ENCODE measurements at places on chromosomes 16 and 17.

GRCh38 chr16:30186782-30187555 lies 3.6 kb downstream of the CORO1A start:
- DNase-seq = peak; percentile 74

DNA sequence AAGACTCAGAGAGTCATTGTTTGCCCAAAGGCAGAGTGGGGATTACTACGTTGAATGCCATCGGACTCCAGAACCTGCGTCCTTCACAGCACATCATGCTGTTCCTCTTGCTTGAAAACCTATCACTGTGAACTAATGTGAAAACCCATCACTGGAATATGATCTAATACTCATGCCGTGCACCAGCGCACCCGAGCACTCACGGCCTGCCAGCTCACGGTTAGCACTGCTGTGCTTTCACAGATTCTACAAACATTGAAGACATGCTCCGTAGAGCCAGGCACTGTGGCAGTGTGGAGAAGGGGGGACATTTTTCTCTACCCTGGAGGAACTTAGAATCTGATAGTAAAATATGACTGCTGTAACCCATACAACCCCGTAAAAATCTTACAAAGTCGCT lies 350.4 kb downstream of the C16orf95 start:
- DNase-seq = no peak

DNA sequence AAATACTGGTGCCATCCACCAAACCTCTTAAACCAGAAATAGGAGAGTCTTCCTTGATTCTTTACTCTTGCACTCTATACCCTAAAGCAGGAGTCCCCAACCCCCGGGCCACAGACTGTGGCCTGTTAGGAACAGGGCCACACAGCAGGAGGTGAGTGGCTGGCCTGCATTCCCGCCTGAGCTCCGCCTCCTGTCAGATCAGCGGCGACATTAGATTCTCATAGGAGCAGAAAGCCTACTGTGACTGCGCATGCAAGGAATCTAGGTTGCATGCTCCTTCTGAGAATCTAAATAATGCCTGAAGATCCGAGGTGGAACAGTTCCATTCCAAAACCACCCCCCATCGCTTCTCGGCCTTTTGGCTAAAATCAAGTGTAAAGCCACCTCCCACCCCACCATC lies 30.3 kb upstream of the SRCIN1 start:
- DNase-seq = no peak

DNA sequence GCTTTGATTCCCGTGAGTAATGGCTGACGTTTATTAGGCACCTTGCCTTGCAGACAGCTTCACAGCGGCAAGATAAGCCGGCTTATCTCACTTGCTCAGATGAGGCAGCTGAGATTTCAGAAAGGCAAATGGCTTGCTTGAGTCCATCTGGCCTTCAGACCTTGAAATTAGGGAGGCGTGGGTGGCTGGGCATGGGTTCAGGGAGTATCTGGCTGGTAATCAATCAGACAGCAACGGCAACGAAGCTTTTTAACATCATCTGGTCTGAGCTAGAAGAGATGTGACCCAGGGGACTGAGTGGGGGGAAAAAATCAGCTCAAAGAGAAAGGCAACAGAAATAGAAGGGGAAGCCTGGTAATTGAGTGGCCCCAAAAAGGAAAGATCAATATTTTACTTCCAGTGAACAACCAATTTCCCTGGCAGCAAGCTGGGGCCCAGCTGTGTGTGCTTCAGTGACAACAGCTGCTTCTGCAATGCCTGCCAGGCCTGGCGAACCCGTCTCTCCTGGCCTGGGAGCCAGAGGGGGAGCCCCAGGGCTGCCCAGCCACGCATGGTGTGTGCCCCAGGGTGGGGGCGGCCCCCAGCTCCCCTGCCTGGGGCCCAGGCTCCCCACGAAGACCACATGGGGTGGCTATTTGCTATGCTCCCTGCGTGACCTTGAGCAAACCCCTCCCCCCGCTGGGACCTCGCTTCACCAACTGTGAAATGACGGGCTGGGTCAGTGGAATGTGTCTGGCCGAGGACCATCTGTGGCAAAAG lies 34.0 kb downstream of the RAB11FIP4 start:
- DNase-seq = peak; percentile 65

DNA sequence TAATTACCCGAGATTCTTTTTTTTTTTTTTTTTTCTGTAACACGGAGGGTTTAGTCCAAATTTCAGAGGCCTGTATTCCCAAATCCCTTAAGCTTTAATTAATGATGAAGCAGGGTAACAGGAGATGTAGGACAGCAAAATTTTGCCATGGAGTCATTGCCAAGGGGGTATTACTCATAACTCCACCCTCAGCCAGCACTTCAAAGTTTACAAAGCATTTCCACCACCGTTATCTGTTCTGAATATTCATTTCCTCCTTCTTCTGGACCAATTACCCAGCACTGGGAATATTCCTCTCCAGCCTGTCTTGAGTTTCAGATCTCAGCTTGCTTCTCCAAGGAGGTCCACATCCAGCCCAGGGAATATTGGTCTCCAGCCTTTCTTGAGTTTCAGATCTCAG lies 747.5 kb upstream of the EEF2KMT start:
- DNase-seq = no peak

DNA sequence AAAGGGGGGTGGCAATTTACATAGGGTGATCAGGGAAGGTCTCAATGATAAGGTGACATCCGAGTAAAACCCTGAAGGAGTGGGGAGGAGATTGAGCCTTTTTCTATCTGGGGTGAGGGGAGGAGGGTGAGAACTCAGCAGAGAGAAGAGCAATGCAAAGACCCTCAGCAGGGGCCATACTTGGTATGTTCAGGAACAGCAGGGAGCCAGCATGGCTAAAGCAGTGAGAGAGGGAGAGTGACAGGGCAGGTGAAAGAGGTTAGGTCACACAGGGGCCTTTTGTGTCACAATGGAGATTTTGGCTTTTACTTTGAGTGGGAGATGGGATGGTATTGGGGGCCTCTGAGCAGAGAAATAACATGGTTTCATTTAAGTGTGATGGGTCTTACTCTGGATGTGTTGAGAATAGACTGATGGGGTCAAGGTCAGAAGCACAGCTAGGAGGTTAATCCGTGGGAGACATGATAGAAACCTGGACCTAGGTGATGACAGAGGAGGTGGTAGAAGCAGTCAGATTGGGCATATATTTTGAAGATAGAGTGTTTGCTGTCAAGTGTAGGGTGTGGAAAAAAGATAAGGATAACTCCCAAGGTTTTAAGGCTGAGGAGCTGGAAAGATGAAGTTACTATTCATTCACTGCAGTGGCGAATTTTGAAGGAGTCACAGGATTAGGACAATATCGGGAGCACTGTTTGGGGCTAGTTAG lies 6.2 kb downstream of the SP2 start:
- DNase-seq = no peak

DNA sequence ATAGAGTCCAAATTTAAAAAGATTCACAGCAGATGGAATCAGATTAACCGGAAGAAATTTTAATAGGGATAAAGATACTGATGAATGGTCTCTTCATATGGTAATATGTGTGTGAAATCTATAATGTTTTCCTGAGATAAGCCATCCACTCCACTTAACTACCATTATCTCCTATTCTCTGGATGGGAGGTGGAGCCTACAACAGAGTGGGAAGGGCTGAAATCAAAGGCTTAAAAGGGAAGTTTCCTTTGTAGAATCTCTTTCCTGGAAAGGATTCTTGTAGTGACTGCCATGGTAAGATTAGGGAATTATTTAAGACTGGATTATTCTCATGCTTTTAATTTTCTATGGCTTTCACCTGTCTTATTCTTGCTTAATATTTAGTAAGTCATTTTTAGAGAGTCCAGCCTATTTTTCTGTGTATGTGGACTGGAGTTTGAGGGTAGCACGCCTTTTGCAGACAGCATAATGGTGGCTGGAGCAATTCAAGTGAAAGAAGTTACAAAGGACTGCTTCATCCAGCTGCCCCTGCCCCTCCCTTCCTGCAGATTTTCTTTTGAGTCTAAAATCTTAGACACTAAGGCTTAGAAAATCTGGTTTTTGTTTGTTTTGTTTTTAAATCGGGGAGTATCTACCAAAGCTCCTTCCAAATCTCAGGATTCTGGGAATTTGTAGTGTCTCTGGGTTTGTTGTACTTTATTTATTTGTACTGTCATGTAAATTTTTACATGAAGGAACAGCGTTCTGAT lies 26.5 kb downstream of the KAT7 start:
- no peak for DNase-seq

GRCh38 chr17:81738801-81739393 lies 26.8 kb downstream of the SLC25A10 start:
- DNase-seq = no peak

GRCh38 chr16:19068237-19068815 lies 912 bp downstream of the COQ7 start:
- DNase-seq = no peak

DNA sequence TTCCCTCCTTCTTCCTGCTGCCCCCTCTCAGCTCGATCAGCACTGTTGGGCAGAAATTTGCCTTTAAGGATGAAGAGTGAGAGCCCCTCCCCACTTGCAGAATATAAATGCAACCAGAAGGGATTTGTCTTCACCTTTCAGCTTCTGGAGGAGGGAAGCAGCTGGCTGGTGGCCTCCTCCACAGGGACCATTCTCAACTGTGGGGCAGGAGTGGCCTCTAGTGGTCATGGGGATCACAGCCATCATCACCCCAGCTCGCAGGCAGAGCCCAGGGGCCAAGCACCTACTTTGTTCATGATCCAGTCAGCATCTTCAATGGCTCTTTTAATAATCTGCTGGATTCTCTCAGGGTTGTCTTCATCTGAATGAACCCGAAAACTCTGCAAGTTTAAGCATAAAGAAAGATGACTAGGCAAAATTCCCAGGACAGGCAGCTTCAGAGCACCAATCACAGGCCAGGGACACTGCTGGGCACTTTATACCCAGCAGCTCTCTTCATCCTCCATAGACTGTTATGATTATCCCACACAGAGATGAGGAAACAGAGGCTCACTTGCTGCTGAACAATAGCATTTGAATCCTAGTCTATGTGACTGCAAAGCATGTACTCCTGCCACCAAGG lies 13.1 kb downstream of the LYRM9 start:
- peak; percentile 77 for DNase-seq

GRCh38 chr17:18122990-18123753 lies 14.6 kb downstream of the MYO15A start:
- DNase-seq = no peak

- no peak for DNase-seq
Measured at GRCh38 chr16:1330260-1330914, 3.1 kb upstream of the BAIAP3 start.

DNA sequence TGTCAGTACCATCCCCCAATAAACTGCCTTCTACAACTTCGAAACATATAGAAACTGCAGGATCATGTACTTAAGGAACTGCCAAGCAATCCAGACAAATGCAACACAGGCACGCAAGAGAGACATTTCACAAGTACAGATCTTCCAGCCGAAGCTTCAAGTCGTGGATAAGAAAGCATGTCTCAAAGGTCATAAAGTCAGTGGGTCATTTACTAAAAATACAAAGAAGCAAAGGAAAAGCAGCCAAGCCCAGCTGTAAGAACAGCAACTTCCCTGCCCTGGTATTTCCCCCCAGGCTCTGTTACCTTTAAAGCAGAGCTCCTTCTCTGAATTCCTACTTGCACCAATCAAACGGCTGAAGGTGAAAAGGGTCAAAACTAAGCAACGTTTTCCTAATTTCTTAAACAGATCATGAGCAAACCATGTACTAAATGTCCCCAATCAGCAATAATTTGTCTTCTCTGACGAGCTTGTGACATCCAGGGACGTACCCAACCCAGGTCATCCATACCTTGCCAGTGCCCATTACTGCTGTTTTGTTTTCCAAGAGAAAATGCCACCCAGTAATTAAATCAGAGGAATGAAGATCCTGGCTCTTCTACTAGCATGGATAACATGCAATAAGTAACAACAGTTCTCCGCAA lies 1.7 kb downstream of the AKTIP start:
- no peak for DNase-seq

DNA sequence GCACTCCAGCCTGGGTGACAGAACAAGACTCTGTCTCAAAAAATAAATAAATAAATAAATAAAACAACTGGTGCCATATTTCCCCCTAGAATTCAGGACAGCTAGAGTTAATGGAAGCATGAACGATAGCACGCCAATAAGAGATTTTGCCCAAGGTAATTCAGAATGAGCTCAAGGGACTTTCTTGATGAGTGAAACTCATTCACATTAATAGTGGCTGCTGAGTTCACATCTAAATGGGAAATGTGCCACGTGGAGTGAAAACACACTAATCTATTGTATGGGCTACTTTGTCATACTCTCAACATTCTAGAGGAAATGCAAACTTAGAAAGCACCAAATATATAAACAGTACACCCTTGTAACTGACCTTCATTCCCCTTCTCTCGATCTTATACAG lies 47.4 kb upstream of the PSMD7 start:
- no peak for DNase-seq

GRCh38 chr16:86259499-86259898 lies 250.8 kb upstream of the FOXF1 start:
- no peak for DNase-seq

DNA sequence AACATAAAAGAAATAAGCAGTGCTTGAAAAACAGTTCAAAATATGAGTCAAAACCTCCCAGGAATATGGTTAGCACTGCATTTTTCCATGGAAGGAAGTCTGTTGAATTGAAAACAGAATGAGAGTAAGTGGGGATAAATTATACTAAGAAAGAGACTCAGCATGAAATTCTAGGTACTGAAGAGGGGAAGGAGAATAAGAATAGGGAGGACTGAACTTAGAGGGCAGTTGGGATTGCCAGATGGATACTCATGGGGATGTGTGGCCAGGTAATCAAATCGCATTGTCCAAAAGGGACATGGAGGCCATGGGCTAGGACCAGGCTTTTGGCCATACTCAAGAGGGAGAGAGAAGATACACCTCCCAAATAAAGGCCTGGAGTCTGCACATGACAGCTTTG lies 247.9 kb downstream of the CDH13 start:
- no peak for DNase-seq

- no peak for DNase-seq
Measured at GRCh38 chr17:39801055-39801454, 63.1 kb downstream of the IKZF3 start.

- no peak for DNase-seq
Measured at GRCh38 chr17:81502471-81503017, 10.1 kb downstream of the ACTG1 start.

- DNase-seq = no peak
Measured at GRCh38 chr17:56602292-56603130, 9.0 kb downstream of the NOG start.

GRCh38 chr17:72927146-72927545 lies 165.3 kb downstream of the SLC39A11 start:
- no peak for DNase-seq

- peak; percentile 60 for DNase-seq
Measured at GRCh38 chr16:70470927-70471341, 16.5 kb downstream of the FCSK start.

DNA sequence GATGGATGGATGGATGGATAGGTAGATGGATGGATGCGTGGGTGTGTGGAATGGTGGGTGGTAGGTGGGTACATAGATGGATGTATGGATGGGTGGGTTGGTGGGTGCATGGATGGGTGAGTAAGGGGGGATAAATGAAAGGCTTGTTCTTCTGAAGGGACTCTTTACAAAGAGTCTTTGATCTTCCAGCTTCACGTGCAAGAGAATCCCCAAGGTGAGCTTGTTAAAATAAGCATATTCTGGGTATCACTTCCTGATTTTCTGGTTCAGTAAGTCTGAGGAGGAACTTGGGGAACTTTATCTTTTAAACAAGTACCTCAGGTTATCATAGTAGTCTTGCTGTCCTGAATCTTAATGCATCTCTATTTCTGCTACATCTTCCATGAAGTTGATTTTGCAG lies 639.1 kb downstream of the MAF start:
- DNase-seq = no peak

All from nephron progenitor cell (in vitro differentiated cells).